Occipital lobe (tissue), 3 donors: ENCODE measurements at places on chromosomes 13 and 19.

- peak; percentile 52 for DNase-seq
Observed at GRCh38 chr13:66348745-66349690, 881.1 kb downstream of the PCDH9 start.

DNA sequence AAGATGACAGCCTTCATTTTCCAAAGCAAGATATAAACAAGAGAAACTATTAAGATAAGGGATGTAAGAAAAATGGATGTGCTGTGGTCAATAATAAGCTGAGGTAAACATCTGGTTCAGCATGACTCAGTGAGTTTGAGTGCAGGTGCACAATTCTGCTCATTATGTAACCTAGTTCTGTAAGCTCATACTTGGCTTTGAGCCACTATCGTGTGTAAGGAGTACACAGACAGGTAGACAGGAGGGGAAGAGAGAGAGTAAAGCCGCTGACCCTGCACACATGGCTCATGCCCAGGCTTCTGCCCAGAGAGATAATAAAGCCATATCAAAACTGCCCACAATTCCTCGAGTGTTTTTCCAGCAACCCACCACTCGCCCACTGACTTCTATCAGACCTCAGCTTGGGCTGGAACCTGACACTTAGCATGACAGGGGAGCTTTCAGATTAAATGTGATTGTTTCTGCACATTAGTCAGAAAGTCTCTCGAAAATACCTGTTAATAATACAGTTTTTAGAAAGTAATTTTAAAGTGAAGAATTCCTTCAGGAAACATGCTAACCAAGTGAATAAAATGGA lies 51.7 kb downstream of the ZNF91 start:
- no peak for DNase-seq

GRCh38 chr13:56697011-56697410 lies 443.7 kb upstream of the PRR20A start:
- no peak for DNase-seq

DNA sequence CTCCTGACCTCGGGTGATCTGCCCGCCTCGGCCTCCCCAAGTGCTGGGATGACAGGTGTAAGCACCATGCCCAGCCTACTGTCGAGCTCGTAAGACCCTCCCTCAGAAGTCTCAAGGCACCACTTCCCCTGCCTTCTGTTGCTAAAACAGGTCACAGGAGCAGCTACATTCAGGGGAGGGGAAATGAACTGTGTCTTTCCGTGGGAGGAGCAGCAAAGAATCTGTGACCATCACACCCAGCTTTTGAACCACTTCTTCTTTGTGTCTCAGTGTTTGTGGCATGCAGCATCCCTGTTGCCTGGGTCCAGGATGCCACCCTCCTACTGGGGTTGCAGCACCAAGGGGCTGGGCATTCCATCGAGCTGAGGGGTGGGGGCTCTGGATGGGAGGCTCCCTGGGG lies 7.7 kb upstream of the CSNK1G2 start:
- no peak for DNase-seq

- DNase-seq, result no peak
Observed at GRCh38 chr19:28633319-28634018, 579.5 kb downstream of the UQCRFS1 start.

GRCh38 chr13:49403996-49404702 lies 39.7 kb downstream of the CAB39L start:
- no peak for DNase-seq

GRCh38 chr13:81957121-81957520 lies 1616.2 kb upstream of the SPRY2 start:
- no peak for DNase-seq

DNA sequence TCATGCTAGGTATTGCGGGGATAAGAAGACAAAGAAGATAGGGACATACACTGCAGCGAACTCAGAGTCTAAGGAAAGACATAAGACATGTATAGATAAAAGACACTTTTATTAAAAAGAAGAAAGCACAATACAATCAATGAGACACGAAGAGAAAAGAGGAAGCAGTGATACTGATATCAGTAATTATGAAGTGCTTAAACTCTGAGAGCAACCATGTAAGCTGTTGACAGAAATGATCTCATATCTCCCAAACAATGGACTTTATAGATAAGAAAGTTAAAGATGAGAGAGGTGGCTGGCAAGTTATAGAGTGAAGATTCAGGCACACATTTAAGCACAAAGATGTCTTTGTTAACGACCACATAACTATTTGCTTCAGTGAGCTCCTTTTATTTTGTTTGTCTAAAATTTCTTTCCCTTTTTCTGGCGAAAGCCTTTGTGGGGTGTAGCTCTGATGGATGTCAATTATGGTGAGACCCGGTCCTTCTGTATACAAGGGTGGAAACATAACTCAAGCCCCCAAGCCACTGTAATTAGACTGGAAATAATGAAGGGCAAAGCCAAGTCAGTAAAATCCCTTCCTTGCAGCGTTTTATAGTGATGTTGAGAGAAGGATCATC lies 818.0 kb upstream of the SLC10A2 start:
- no peak for DNase-seq

GRCh38 chr13:42148538-42148937 lies 100.1 kb downstream of the DGKH start:
- DNase-seq, result no peak

DNA sequence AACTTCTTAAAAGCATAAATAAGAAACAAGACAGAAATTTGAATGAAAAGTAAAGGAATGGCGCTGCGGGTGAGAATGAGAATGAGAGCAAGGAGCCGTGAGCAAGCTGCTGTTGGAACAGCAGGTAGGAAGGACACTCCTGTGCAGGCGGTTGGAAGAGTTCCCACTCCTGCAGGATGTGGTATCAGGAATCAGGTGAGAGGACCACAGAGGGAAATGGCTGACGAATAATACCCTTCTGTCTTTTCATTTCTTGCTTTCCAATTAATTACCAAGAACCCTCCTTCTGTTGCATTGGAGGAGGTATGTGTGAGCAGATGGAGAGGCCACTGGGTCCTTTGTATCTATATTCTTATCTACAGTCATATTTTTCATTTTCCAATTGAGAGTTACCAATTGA lies 1504.2 kb downstream of the EFNB2 start:
- no peak for DNase-seq

GRCh38 chr19:39263912-39264305 lies 4.3 kb upstream of the IFNL2 start:
- DNase-seq, result no peak
